Vagina (tissue), 2 donors: ENCODE measurements at places on chromosomes 6 and 20. TPM values are rescaled to one million over a fixed set of nuclear protein-coding genes. Genes with fewer than 3 reads are reported as not detected.

HDDC2 gene
- total RNA-seq = 69.5 TPM

BTBD3 gene
- 45.9 TPM for total RNA-seq

EYS gene
- total RNA-seq = not detected

FAM209A gene
- total RNA-seq = not detected

NKX2-2 gene
- not detected for total RNA-seq

TBXT gene
- not detected for total RNA-seq

SLC4A11 gene
- 4.9 TPM for total RNA-seq

RPL10A gene
- 2,013 TPM for total RNA-seq

MROH8 gene
- 1.5 TPM for total RNA-seq

ZNF391 gene
- 14.2 TPM for total RNA-seq

KCNQ5 gene
- 3.9 TPM for total RNA-seq

RBPJL gene
- not detected for total RNA-seq

TNFRSF21 gene
- 30.4 TPM for total RNA-seq

EPPIN gene
- total RNA-seq = not detected

GRCh38 chr6:2063547-2063946 is 181.9 kb downstream of the GMDS start:
- no peaks in the 10 kb centered on the region for H3K36me3 ChIP-seq
- H3K27me3 ChIP-seq = no peaks in the 10 kb centered on the region
- H3K4me3 ChIP-seq = no peak overlapping the region
- no peak overlapping the region for H3K27ac ChIP-seq

DNA sequence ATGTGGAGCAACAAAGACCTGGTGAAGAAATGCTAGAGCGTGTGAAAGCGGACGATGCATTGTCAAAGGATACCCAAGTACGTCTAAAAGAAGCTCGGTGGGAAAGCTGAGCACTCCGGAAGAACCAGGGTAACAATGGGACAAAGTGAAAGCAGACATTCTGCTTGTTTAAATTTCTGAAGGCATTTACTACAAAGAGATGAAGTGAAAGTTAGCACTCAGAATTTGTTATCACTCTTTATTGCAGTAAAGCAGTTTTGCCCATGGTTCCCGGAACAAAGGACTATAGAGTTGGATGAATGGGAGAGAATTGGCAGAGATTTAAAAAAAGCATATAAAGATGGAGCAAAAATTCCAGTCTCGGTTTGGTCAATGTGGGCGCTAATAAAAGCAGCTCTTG is 12.8 kb upstream of the IRAK1BP1 start:
- no peaks in the 10 kb centered on the region for H3K36me3 ChIP-seq
- no peak overlapping the region for H3K4me3 ChIP-seq
- no peaks in the 10 kb centered on the region for H3K4me1 ChIP-seq
- no peak overlapping the region for H3K27ac ChIP-seq

- H3K27me3 ChIP-seq = no peaks in the 10 kb centered on the region
- H3K27ac ChIP-seq = no peak overlapping the region
- peaks cover 8% of the 10 kb centered on the region for H3K4me1 ChIP-seq
- H3K36me3 ChIP-seq = no peaks in the 10 kb centered on the region
Observed at GRCh38 chr20:39880890-39881289, 808.1 kb downstream of the MAFB start.

- peaks cover 41% of the 10 kb centered on the region for H3K4me1 ChIP-seq
- DNase-seq = no peak
- no peak overlapping the region for H3K27ac ChIP-seq
- no peak overlapping the region for H3K4me3 ChIP-seq
- no peaks in the 10 kb centered on the region for H3K36me3 ChIP-seq
Observed at GRCh38 chr6:142824426-142824825, 120.5 kb downstream of the HIVEP2 start.

- no peaks in the 10 kb centered on the region for H3K36me3 ChIP-seq
- no peak overlapping the region for H3K27ac ChIP-seq
- H3K4me3 ChIP-seq = no peak overlapping the region
- H3K27me3 ChIP-seq = no peaks in the 10 kb centered on the region
- no peak for DNase-seq
Observed at GRCh38 chr20:15012566-15012965, 675.2 kb upstream of the FLRT3 start.

DNA sequence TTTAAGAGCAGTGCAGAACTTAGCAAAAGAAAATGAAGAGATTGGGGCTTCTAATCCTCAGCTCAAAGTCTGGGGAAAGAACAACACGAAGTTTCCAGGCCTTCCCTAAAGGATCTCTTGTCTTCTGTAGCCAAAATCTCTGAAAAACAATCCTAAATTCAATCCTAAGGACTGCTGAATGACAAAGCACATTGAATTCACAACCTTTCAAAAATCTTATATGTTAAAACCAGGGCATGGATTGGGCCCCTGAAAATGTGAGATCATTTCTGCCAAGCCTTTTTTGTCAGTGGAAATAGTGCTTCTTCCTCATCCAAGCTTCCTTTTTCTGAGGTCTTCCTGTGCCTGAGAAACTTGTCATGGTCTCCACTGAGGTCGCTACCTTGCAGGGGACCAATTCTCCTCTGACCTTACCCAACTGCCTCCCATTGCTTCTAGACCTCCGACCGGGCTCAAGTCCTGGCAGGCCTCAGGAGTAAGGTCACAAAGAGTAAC is 126.2 kb upstream of the ARID1B start:
- H3K27me3 ChIP-seq = no peaks in the 10 kb centered on the region
- no peak overlapping the region for H3K27ac ChIP-seq
- DNase-seq = no peak
- H3K4me1 ChIP-seq = peaks cover 9% of the 10 kb centered on the region
- no peaks in the 10 kb centered on the region for H3K36me3 ChIP-seq

DNA sequence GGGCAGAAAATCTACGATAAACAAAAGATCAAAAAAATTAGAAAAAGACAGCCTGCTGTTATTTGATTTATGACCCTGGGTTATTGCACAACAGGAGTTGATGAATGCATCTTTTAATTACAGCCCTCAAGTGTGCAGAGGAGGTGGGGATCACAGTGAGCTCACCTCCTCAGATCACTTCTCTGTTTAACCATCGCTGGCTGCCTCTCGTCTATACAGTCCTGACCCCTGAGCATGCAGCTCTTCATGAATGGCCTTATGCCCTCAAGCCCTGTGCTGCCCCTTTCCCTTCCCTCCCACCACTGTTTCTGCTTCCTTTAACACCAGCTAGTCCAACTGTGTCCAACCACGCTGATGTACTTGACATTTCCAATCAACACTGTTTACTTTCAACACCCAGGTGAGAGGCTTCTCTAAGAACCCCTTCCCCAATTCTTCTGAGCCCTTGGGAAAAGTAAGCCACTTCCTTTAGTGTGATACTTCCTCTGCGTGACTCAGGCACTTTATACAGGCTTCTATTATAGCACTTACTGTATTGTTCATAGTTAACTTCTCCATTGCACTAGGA is 60.6 kb upstream of the RIPOR2 start:
- no peak overlapping the region for H3K4me3 ChIP-seq
- H3K4me1 ChIP-seq = no peaks in the 10 kb centered on the region
- no peaks in the 10 kb centered on the region for H3K27me3 ChIP-seq
- no peak overlapping the region for H3K27ac ChIP-seq
- H3K36me3 ChIP-seq = no peaks in the 10 kb centered on the region
- no peak for DNase-seq

DNA sequence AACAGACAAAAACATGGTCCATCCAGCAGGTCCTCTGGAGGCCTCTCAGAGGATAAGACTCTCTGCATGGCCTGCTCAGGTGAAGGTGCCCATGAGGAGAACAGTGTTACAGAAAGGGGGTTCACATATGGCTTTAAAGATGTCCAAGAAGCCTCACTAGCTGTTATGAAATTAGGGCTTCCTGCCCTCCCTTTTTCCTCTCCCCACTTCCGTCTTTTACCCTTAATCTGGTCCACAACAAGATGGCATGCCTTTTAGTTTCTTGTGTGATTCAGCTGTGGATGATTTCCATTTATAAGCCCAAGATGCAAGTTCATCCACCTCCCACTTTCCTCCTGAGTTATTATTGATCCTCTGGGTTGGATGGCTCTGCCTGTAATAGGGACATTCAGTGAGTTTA is 14.0 kb downstream of the GCNT2 start:
- H3K4me3 ChIP-seq = no peak overlapping the region
- H3K36me3 ChIP-seq = no peaks in the 10 kb centered on the region
- H3K27ac ChIP-seq = no peak overlapping the region
- DNase-seq = no peak
- no peaks in the 10 kb centered on the region for H3K27me3 ChIP-seq

DNA sequence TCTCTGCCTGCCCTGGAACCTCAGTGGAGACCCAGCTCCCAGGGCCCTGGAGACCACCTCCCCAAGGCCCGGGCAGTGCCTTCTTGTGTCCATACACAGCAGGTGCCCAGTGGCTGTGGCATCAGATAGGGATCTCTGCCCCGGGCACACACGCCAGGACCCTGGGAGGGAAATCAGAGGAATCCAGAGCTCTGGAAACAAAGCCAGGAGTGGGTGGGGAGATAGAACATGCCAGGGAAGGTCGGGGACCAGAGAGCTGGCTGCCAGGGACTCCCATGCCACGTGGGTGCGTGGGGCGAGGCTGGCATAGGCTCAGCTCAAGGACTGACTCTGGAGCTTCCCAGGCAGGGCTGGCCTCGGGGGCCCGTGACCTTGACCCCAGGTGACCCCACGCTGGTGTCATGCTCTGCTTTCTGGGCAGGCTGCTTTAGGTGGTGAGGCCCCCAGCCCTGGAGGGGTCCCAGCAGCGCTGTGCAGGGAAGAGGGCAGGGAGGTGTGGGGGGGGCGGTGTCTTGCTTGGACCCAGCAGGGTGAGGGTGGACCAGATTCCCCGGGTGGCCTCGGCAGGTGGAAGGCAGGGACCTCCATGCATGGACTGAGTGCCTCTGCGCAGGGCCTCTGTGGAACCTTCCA is 17.6 kb upstream of the GATA5 start:
- no peak for DNase-seq
- no peak overlapping the region for H3K27ac ChIP-seq
- no peaks in the 10 kb centered on the region for H3K27me3 ChIP-seq
- H3K36me3 ChIP-seq = no peaks in the 10 kb centered on the region
- H3K4me1 ChIP-seq = peaks cover 7% of the 10 kb centered on the region

DNA sequence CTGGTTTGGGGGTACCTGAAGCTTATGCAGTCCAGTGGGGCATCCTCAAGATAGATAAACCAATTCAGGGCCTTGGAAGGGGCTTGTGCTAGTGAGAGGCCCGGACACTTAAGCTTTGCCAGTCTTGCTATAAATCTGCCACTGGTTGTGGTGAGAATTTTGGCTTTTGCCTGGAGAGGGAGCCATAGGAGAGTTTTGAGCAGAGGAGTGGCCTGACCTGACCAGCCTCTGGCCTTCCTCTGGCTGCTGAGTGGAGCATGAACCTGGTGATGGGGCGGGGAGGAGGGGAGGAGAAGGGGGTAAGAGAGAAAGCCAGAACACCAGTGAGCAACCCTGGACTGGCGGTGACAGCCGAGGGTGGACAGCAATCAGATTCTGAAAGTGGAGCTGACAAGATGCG is 7.1 kb downstream of the TMEM74B start:
- no peaks in the 10 kb centered on the region for H3K4me1 ChIP-seq
- H3K4me3 ChIP-seq = no peak overlapping the region
- H3K27me3 ChIP-seq = no peaks in the 10 kb centered on the region
- no peaks in the 10 kb centered on the region for H3K36me3 ChIP-seq
- no peak for DNase-seq

- no peak for DNase-seq
- no peak overlapping the region for H3K4me3 ChIP-seq
- peaks cover 96% of the 10 kb centered on the region for H3K4me1 ChIP-seq
- H3K27ac ChIP-seq = peak overlapping the region; percentile 80
- no peaks in the 10 kb centered on the region for H3K27me3 ChIP-seq
Observed at GRCh38 chr6:35048031-35048613, 93.0 kb downstream of the TCP11 start.

DNA sequence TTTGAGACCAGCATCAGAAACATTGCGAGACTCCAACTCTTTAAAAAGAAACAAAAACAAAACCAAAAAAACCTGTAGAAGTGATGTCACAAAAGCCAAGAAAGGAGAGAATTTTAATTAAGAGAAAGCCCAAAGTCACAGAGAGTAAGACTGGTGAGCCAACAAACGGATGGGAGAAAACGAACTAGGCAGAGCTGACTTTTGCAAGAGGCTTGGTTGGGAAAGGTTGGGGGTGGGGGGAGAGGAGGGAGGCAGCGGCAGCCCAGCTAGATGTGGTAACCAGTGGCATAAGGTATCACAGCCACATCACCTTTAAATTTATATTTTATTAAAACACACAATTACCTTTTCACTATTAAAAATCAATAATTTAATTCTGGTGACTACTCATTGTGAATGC is 23.5 kb downstream of the NOL7 start:
- H3K27me3 ChIP-seq = no peaks in the 10 kb centered on the region
- peaks cover 47% of the 10 kb centered on the region for H3K36me3 ChIP-seq
- no peak overlapping the region for H3K27ac ChIP-seq

GRCh38 chr6:120894077-120894476 is 440.2 kb downstream of the TBC1D32 start:
- H3K27ac ChIP-seq = no peak overlapping the region
- H3K4me3 ChIP-seq = no peak overlapping the region
- H3K36me3 ChIP-seq = no peaks in the 10 kb centered on the region
- no peaks in the 10 kb centered on the region for H3K27me3 ChIP-seq

- H3K36me3 ChIP-seq = no peaks in the 10 kb centered on the region
- H3K27me3 ChIP-seq = no peaks in the 10 kb centered on the region
- H3K27ac ChIP-seq = no peak overlapping the region
- H3K4me1 ChIP-seq = no peaks in the 10 kb centered on the region
- no peak overlapping the region for H3K4me3 ChIP-seq
Observed at GRCh38 chr20:24501764-24502556, 32.5 kb downstream of the SYNDIG1 start.

GRCh38 chr20:49859807-49860206 is 47.2 kb downstream of the SLC9A8 start:
- H3K4me1 ChIP-seq = no peaks in the 10 kb centered on the region
- no peak for DNase-seq
- H3K27ac ChIP-seq = no peak overlapping the region
- H3K4me3 ChIP-seq = no peak overlapping the region

- no peaks in the 10 kb centered on the region for H3K36me3 ChIP-seq
- H3K4me3 ChIP-seq = no peak overlapping the region
- no peaks in the 10 kb centered on the region for H3K4me1 ChIP-seq
- H3K27me3 ChIP-seq = no peaks in the 10 kb centered on the region
- H3K27ac ChIP-seq = no peak overlapping the region
- no peak for DNase-seq
Observed at GRCh38 chr20:9411833-9412232, 102.6 kb upstream of the LAMP5 start.

GRCh38 chr20:50735813-50736212 is 4.4 kb downstream of the PARD6B start:
- H3K4me1 ChIP-seq = peaks cover 19% of the 10 kb centered on the region
- DNase-seq = no peak
- H3K4me3 ChIP-seq = no peak overlapping the region
- H3K27me3 ChIP-seq = no peaks in the 10 kb centered on the region
- no peaks in the 10 kb centered on the region for H3K36me3 ChIP-seq
